ENCODE measurements at places on chromosomes 2 and 18.

GRCh38 chr2:54723996-54724559 is 616 bp downstream of the EML6 start:
- DNase-seq, result no peak

DNA sequence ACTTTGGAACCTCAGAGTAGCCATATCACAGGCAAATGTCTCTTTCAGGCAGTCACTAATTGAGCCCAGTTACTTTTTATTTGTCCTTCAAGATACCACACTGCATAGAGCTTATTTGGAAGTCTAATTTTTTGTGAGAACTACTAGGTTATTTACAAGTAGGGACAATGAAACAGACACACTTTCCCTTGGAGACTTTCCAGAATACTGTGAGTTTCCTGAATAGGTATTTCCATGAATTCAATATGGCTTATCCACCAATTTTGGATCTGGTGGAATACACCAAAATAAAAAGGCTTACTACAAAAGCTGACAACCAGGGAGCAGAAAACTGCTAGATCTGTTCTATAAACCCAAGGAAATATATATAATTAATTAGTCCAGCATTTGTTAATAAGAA is 83.3 kb downstream of the NRXN1 start:
- no peak for DNase-seq

- no peak for DNase-seq
Measured at GRCh38 chr2:83368916-83369315, 1090.2 kb downstream of the SUCLG1 start.

- no peak for DNase-seq
Measured at GRCh38 chr2:17798338-17798737, 17.9 kb upstream of the MSGN1 start.

- DNase-seq, result no peak
Measured at GRCh38 chr2:66414896-66415295, 20.0 kb upstream of the MEIS1 start.

DNA sequence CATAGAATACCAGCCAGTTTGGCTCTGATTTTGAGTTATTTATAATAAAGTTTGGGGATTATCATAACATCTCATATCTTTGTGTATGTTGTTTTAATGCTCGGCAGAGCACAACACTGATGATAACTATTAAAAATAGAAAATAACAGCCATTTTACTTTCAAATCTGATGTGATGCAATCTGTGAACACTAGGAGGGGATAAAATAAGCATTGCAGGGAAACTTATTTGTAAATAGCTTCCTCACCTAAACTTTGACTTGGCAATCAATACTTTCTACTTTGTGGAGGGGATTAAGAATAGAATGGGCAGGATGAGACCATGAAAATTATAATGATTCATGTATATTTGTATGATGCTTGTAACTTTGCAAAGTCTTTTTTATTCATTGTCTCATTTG is 54.4 kb downstream of the USP14 start:
- no peak for DNase-seq

- no peak for DNase-seq
Measured at GRCh38 chr2:233400341-233400740, 46.0 kb downstream of the DGKD start.
